ENCODE measurements at places on chromosomes 2 and 18. TPM values are rescaled to one million over a fixed set of nuclear protein-coding genes. Genes with fewer than 3 reads are reported as not detected.

Gene RBM44
- 0.08 TPM for polyA plus RNA-seq

Gene IL18RAP
- 60.3 TPM for polyA plus RNA-seq

- peaks cover 20% of the 10 kb centered on the region for H3K27me3 ChIP-seq
- DNase-seq: no peak
- H3K36me3 ChIP-seq: peaks cover 46% of the 10 kb centered on the region
These were observed 375.1 kb upstream of the ID2 start for GRCh38 chr2:8306530-8307351.

Gene CD302
- polyA plus RNA-seq: 0.94 TPM

DNA sequence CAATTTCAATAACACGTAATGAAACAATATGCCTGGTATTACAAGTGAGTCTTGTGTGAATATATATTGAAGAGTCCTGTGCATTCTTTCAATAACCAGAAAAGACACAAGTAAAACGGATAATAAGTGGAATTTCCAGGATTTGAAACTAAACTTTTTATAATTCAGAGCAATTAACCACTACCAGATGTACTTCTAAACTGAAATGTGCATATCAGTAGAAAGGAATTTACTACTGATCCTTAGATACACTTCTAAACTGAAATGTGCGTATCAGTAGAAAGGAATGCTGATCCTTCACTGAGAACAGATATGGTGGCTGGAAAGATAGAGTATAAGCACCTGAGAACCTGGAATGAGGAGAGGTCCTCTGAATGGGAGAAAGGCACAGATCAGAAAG is 470.9 kb upstream of the SPHKAP start:
- no peak overlapping the region for H3K4me3 ChIP-seq
- DNase-seq: no peak
- H3K27ac ChIP-seq: no peak overlapping the region
- no peaks in the 10 kb centered on the region for H3K4me1 ChIP-seq

Gene PDE11A
- not detected for polyA plus RNA-seq

GRCh38 chr18:45556222-45556621 is 59.1 kb upstream of the SLC14A2 start:
- DNase-seq: no peak
- no peak overlapping the region for H3K4me3 ChIP-seq
- no peak overlapping the region for H3K27ac ChIP-seq
- peaks cover 7% of the 10 kb centered on the region for H3K27me3 ChIP-seq

DNA sequence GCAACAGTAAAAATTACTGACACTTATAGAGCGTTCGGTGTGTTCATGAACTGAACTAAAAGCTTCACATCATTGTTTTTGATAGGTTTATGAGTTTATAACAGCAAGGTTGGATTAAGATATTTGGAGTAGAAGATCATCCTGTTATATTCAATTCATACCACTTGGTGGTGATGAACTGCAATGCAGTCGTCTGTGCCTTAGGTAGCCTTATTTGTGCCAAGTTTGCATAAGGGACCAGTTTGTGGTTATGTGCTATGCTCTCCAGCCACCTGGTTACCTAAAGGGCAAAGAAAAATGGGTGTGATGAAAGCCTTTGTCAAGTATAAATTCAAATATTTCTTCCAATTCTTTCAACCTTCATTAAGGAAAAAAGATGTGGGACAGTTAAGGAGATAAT is 150.9 kb upstream of the KCNH7 start:
- H3K36me3 ChIP-seq: no peaks in the 10 kb centered on the region
- H3K4me1 ChIP-seq: no peaks in the 10 kb centered on the region
- no peak overlapping the region for H3K4me3 ChIP-seq

DNA sequence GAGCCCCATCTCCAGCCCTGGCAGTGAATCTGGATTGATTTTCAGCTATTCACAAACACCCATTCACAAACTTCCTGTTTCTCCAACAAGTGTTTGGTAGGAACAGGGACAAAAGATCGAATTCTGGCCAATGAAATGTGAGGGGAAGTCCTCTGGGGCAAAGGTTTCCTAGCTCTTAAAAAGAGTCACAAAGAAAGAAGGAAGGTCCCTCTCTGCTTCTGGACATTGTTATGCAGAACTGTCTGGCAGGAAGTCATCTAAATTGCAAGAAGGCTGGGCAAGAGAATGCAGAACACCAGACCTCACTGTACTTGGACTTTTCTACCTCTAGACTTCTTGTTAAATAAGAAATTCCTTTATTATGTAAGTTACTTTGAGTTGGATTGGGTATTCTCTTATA is 137.3 kb downstream of the CCDC148 start:
- H3K27me3 ChIP-seq: peaks cover 2% of the 10 kb centered on the region
- H3K4me3 ChIP-seq: no peak overlapping the region
- no peak for DNase-seq
- peaks cover 6% of the 10 kb centered on the region for H3K4me1 ChIP-seq
- no peaks in the 10 kb centered on the region for H3K36me3 ChIP-seq

Gene CABLES1
- 0.99 TPM for polyA plus RNA-seq

DNA sequence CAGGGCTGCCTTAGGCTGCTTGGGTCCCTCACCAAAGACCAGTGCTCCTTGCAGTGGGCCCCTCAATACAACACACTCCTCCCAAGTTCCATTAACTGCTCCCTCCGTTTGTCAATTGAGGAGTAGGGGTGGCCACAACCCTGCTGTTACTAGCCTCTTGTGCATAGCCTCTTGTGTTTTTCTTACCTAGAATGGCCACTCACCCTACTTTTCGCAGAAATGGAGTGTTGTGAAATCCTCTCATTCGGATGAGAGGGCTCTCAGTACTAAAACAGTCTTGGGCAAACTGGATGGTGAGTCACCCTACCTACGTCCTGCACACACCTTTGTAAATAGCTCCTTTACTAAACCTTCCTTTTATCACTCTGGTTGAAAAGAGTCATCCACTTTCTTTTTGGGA is 253.9 kb downstream of the OSR1 start:
- no peak overlapping the region for H3K27ac ChIP-seq
- no peaks in the 10 kb centered on the region for H3K27me3 ChIP-seq
- H3K36me3 ChIP-seq: no peaks in the 10 kb centered on the region
- H3K4me1 ChIP-seq: no peaks in the 10 kb centered on the region

- no peak overlapping the region for H3K27ac ChIP-seq
- no peaks in the 10 kb centered on the region for H3K27me3 ChIP-seq
- no peaks in the 10 kb centered on the region for H3K4me1 ChIP-seq
- peak; percentile 7 for DNase-seq
These were observed 203.0 kb downstream of the SOCS6 start for GRCh38 chr18:70491734-70492348.

Gene TXNDC9
- 74.6 TPM for polyA plus RNA-seq

Gene CTIF
- polyA plus RNA-seq: 1.2 TPM

Gene TNFRSF11A
- 16.8 TPM for polyA plus RNA-seq

DNA sequence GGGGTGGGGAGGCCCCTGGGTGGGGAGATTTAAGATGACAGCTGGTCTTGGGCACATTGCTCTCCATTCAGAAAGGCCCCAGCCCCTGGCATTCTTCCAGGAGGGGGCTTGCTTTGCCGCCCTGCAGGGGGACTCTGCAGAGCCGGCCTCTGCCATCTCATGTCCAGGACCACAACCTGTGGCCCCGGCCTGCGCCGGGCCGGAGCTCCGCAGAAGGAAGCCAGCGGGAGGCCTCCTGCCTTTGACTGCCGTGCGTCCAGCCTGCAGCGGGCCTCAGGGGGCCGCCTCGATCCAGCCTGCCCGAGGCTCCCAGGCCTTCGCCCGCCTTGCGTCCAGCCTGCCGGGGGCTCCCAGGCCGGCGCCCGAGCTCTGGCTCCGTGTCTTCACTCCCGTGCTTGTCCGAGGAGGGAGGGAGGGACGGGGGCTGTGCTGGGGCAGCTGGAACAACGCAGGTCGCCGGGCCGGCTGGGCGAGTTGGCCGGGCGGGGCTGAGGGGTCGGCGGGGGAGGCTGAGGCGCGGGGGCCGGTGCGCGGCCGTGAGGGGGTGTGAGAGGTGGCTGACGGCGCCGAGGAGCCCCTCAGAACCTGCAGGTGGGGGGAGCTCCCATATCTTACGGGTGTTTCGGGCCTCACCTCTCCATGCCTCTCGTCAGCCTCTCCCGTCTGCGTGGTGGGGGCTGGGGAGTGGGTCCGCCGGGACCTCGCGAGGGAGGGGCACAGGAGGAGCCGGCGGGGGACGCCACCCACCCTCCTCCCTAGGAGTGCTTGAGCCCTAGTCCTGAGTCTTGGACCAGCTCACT is 20.4 kb downstream of the GPC1 start:
- H3K27me3 ChIP-seq: peaks cover 12% of the 10 kb centered on the region
- DNase-seq: no peak
- H3K4me1 ChIP-seq: no peaks in the 10 kb centered on the region
- no peaks in the 10 kb centered on the region for H3K36me3 ChIP-seq
- no peak overlapping the region for H3K4me3 ChIP-seq

Gene DBI
- 788 TPM for polyA plus RNA-seq

GRCh38 chr18:36673452-36673851 is 155.3 kb downstream of the TPGS2 start:
- no peak for DNase-seq
- H3K36me3 ChIP-seq: no peaks in the 10 kb centered on the region

Gene SRD5A2
- not detected for polyA plus RNA-seq

DNA sequence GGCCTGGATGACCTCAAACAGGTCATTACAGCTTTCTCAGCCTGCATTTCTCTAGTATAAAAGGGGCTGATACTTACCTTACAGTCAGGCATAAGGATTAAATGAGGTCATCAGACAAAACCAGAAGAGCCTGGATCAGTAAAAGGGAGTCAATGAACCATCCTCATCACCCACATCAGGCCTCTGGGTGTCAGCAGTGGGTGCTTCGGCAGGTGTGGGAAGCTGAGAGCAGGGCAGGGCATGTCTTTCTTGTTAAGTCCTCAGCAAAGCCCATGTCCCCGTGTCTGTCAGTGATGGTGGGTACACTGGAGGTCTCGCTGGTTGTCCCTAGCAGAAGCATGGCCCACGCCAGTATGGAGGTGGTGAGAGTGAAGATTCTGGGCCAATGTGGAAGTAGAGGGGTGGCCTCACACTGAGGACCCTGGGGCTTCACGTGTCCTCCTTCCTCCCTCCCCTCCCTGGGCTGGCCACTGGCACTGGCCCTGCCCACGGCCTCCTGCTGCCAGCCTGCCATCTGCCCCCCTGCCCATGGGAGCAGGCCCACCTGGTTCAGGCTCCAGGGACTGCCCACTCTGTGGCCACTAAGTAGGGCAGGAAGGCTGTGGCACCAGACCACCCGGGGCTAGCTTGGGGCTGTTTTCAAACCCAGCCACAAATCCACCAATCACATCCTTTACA is 4.4 kb downstream of the ADRA2B start:
- H3K4me3 ChIP-seq: no peak overlapping the region
- peaks cover 6% of the 10 kb centered on the region for H3K27me3 ChIP-seq
- H3K27ac ChIP-seq: no peak overlapping the region
- no peaks in the 10 kb centered on the region for H3K4me1 ChIP-seq
- no peak for DNase-seq
- no peaks in the 10 kb centered on the region for H3K36me3 ChIP-seq

GRCh38 chr2:10387033-10387432 is 61.1 kb downstream of the ODC1 start:
- peaks cover 55% of the 10 kb centered on the region for H3K4me1 ChIP-seq
- H3K4me3 ChIP-seq: no peak overlapping the region
- no peaks in the 10 kb centered on the region for H3K36me3 ChIP-seq
- no peak overlapping the region for H3K27ac ChIP-seq
- DNase-seq: no peak

GRCh38 chr2:85712336-85712735 is 18.2 kb downstream of the GNLY start:
- H3K27ac ChIP-seq: no peak overlapping the region
- H3K27me3 ChIP-seq: no peaks in the 10 kb centered on the region
- H3K4me1 ChIP-seq: peaks cover 14% of the 10 kb centered on the region
- no peaks in the 10 kb centered on the region for H3K36me3 ChIP-seq

- H3K27ac ChIP-seq: no peak overlapping the region
- H3K27me3 ChIP-seq: peaks cover 14% of the 10 kb centered on the region
- peaks cover 6% of the 10 kb centered on the region for H3K36me3 ChIP-seq
- peaks cover 25% of the 10 kb centered on the region for H3K4me1 ChIP-seq
These were observed 16.6 kb downstream of the RTP5 start for GRCh38 chr2:241885946-241886643.

DNA sequence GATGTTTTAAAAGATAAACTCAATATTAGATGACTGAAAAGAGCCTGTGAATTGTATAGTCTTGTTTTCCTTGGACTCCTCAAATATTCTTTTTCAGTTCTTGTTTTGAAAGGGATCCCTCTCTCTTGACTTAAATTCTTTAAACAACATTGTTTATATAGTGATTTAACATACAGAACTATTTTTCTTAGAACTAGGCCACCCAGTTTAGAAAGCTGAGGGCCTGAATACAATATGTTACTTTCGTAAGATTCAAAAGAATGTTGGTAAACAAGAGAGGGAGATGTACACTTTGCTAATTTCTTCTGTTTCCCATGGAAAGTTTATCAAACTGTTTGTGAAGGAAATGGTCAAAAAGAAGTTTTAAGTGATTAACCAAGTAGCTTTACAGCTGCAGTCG is 5.5 kb upstream of the TSPYL6 start:
- H3K27me3 ChIP-seq: peaks cover 1% of the 10 kb centered on the region
- DNase-seq: no peak
- H3K4me3 ChIP-seq: no peak overlapping the region
- H3K36me3 ChIP-seq: peaks cover 7% of the 10 kb centered on the region
- no peak overlapping the region for H3K27ac ChIP-seq

GRCh38 chr2:235594041-235594440 is 100.2 kb downstream of the AGAP1 start:
- peaks cover 11% of the 10 kb centered on the region for H3K27me3 ChIP-seq
- no peaks in the 10 kb centered on the region for H3K4me1 ChIP-seq
- DNase-seq: peak; percentile 17

GRCh38 chr2:197081294-197081693 is 154.8 kb upstream of the PGAP1 start:
- H3K27me3 ChIP-seq: peaks cover 19% of the 10 kb centered on the region
- no peak overlapping the region for H3K4me3 ChIP-seq
- H3K4me1 ChIP-seq: no peaks in the 10 kb centered on the region
- no peak for DNase-seq

- H3K27me3 ChIP-seq: peaks cover 4% of the 10 kb centered on the region
- H3K27ac ChIP-seq: no peak overlapping the region
- peak; percentile 7 for DNase-seq
- no peaks in the 10 kb centered on the region for H3K4me1 ChIP-seq
These were observed 14.6 kb downstream of the RAB31 start for GRCh38 chr18:9722691-9723090.

DNA sequence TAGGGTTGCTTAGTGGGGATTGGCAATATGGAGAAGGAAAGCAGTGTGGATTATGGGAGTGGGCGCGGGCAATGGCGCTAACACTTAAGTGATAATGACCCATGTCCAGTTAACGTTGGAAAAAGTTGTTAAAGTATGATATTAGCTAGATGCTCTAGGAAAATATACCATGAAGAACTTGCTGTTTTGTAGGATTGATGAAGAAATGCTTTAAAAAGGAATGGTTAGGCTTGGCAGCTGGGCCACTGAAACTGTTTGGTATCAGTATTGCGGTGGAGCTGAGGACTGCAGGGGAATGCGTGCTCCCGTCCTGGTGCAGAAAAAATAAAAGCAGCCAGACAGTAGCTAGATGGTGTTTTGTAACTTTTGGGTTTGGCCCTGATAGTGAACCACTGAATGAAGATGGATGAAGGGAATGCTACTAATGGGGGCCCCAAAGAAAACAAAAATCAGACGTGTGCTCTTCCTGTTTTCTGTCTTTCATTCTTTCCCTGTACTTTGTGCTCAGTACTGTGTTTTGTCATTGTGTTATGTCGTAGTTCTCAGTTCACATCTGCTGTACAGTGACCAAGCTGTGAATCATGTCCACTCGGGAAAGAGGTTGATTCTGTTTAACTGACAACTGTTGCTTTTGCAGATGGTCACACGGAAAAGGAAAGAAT is 999 bp downstream of the INSIG2 start:
- peak overlapping the region; percentile 91 for H3K4me3 ChIP-seq
- peaks cover 6% of the 10 kb centered on the region for H3K27me3 ChIP-seq
- DNase-seq: peak; percentile 24
- H3K27ac ChIP-seq: no peak overlapping the region

Gene PRSS56
- polyA plus RNA-seq: not detected

Gene COL3A1
- not detected for polyA plus RNA-seq

Data from immature natural killer cell (primary cell).